Sigmoid colon (tissue), 7 donors: ENCODE measurements at places on chromosomes 2 and 18. TPM values are rescaled to one million over a fixed set of nuclear protein-coding genes. Genes with fewer than 3 reads are reported as not detected.

- no peaks in the 10 kb centered on the region for H3K36me3 ChIP-seq
- no peak overlapping the region for H3K4me3 ChIP-seq
- H3K4me1 ChIP-seq = peaks cover 6% of the 10 kb centered on the region
Measured at GRCh38 chr2:119746836-119747686, 12.7 kb upstream of the PTPN4 start.

- no peaks in the 10 kb centered on the region for H3K36me3 ChIP-seq
- no peaks in the 10 kb centered on the region for H3K27me3 ChIP-seq
- no peak overlapping the region for H3K27ac ChIP-seq
- DNase-seq = no peak
Measured at GRCh38 chr18:58639751-58640427, 11.0 kb upstream of the ALPK2 start.

GRCh38 chr2:177698281-177698680, 305.7 kb downstream of the AGPS start:
- H3K4me3 ChIP-seq = no peak overlapping the region
- H3K4me1 ChIP-seq = no peaks in the 10 kb centered on the region
- no peak overlapping the region for H3K27ac ChIP-seq
- no peaks in the 10 kb centered on the region for H3K36me3 ChIP-seq
- DNase-seq = no peak

GRCh38 chr2:146214394-146214929, 1630.4 kb upstream of the ACVR2A start:
- H3K4me3 ChIP-seq = no peak overlapping the region
- no peak for DNase-seq
- H3K36me3 ChIP-seq = no peaks in the 10 kb centered on the region
- no peaks in the 10 kb centered on the region for H3K4me1 ChIP-seq

- H3K4me3 ChIP-seq = no peak overlapping the region
- H3K27me3 ChIP-seq = no peaks in the 10 kb centered on the region
- H3K27ac ChIP-seq = no peak overlapping the region
- no peaks in the 10 kb centered on the region for H3K36me3 ChIP-seq
- no peaks in the 10 kb centered on the region for H3K4me1 ChIP-seq
Measured at GRCh38 chr2:147386284-147386683, 458.5 kb upstream of the ACVR2A start.

- no peak overlapping the region for H3K27ac ChIP-seq
- no peaks in the 10 kb centered on the region for H3K4me1 ChIP-seq
- H3K27me3 ChIP-seq = no peaks in the 10 kb centered on the region
- H3K36me3 ChIP-seq = no peaks in the 10 kb centered on the region
- no peak overlapping the region for H3K4me3 ChIP-seq
Measured at GRCh38 chr2:78070693-78071092, 548.5 kb upstream of the LRRTM4 start.

DNA sequence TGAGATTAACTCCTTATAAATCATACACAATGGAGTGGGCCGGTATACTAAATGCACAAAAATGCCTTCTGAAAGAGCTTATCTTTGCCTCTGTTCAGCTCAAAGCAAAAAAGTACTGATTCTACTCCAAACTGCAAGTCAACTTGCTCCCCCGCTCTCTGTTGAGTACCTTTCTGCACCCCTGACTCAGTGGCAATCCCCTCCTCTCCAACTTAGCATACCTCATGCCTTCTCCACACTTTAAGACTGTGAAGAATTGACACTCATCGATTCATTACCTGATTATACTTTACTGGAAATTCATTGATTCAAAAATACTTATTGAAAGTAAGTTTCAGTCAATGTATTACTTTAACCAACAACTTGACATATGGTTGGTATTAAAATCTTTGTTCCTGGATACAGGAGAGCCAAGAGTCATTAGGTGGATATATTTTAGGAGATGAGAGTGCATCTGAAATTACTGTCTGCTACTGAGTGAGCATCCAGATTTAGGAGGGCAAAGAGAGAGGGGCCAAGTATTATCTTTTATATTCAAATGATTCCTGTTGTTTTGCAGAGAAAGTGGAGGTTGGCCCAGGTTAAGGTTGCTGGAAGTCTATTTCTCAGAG, 187.7 kb downstream of the ICOS start:
- no peaks in the 10 kb centered on the region for H3K36me3 ChIP-seq
- H3K27me3 ChIP-seq = no peaks in the 10 kb centered on the region
- H3K4me1 ChIP-seq = peaks cover 4% of the 10 kb centered on the region
- DNase-seq = no peak
- H3K4me3 ChIP-seq = no peak overlapping the region

GRCh38 chr2:173955867-173956266, 9.3 kb downstream of the SP3 start:
- H3K27me3 ChIP-seq = no peaks in the 10 kb centered on the region
- no peak for DNase-seq
- no peaks in the 10 kb centered on the region for H3K36me3 ChIP-seq
- H3K4me1 ChIP-seq = peaks cover 53% of the 10 kb centered on the region

- H3K36me3 ChIP-seq = no peaks in the 10 kb centered on the region
- H3K27me3 ChIP-seq = no peaks in the 10 kb centered on the region
- DNase-seq = no peak
- H3K4me1 ChIP-seq = no peaks in the 10 kb centered on the region
Measured at GRCh38 chr2:71783215-71783614, 329.9 kb downstream of the DYSF start.

GRCh38 chr18:1103537-1103936, 198.9 kb downstream of the ADCYAP1 start:
- no peak overlapping the region for H3K27ac ChIP-seq
- no peaks in the 10 kb centered on the region for H3K4me1 ChIP-seq
- H3K27me3 ChIP-seq = no peaks in the 10 kb centered on the region
- DNase-seq = no peak
- no peaks in the 10 kb centered on the region for H3K36me3 ChIP-seq

DNA sequence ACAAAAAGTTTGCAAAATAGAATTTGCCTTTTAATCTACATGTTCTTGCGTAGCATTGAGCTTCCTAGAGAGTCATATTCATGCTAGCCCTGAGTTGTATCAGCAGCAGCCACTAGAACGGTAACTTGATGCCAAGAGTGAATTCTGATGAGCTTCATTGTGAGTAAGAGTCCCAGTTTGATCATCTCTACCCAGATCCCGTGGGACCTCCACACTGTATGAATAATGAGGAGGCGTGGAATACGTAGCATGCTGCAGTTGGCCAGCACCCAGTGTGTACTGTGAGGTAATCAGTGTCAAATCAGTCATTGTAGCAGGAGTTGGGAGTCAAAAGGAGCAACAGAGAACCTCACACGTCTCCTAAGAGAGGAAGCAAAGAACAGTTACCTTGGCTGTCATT, 197.9 kb downstream of the NEDD4L start:
- no peaks in the 10 kb centered on the region for H3K36me3 ChIP-seq
- no peak overlapping the region for H3K4me3 ChIP-seq
- peak overlapping the region; percentile 2 for H3K27ac ChIP-seq
- peaks cover 31% of the 10 kb centered on the region for H3K4me1 ChIP-seq
- no peak for DNase-seq

The FSIP2 gene
- total RNA-seq = 0.54 TPM

The SERPINB13 gene
- total RNA-seq = not detected

The IL1R2 gene
- 10.0 TPM for total RNA-seq

The ITGB6 gene
- not detected for total RNA-seq

The GRB14 gene
- 19.8 TPM for total RNA-seq
